T-cell (primary cell): ENCODE measurements at places on chromosomes 4 and X. TPM values are rescaled to one million over a fixed set of nuclear protein-coding genes. Genes with fewer than 3 reads are reported as not detected.

DNA sequence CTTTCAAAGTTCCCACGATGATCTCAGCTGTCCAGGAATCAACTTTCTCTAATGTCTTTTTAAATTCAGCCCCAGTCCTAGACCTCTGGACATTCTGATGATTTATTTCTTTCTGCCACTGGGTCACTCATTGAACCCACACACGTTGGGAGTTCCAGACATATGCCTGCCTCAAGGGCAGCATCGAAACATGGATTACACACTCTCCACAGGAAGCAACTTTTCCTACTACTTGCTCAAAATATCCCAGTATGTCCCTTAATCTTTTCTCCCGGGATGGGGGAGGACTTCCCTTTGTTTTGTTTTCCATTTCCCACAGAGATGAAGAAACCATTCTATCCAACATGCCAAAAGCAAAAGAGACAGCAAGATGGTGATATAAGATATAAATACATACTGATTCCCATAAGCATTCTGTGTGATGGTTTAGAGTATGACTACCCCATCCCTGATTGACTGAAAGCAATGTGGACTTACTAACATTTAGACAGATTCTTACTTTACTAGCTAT lies 79.8 kb upstream of the PPARGC1A start:
- DNase-seq: no peak

GRCh38 chr4:174340714-174341113 lies 57.0 kb downstream of the CEP44 start:
- DNase-seq: no peak

The GAGE12J gene
- total RNA-seq: not detected

DNA sequence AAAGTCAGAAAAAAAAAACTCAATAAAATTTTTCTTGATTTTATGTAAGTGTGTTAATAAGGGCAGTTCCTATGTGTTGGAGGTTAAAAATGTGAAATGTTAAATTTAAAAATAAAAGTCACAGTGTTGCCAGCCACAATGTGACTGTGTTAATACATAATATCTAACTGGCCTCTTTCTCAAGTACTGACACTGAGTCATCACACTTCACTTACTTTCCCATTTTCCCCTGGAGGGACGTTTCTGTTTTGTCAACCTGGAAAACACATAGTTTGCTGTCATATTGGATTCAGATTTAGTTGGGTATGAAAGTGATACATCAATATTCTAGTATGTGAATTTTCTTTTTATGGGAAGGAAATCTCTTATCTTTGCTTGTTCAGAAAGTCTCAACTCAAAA lies 46.4 kb downstream of the ARHGEF38 start:
- no peak for DNase-seq

- no peak for DNase-seq
Observed at GRCh38 chr4:20391198-20391597, 139.5 kb downstream of the SLIT2 start.

The MAGEE1 gene
- 10.2 TPM for total RNA-seq

DNA sequence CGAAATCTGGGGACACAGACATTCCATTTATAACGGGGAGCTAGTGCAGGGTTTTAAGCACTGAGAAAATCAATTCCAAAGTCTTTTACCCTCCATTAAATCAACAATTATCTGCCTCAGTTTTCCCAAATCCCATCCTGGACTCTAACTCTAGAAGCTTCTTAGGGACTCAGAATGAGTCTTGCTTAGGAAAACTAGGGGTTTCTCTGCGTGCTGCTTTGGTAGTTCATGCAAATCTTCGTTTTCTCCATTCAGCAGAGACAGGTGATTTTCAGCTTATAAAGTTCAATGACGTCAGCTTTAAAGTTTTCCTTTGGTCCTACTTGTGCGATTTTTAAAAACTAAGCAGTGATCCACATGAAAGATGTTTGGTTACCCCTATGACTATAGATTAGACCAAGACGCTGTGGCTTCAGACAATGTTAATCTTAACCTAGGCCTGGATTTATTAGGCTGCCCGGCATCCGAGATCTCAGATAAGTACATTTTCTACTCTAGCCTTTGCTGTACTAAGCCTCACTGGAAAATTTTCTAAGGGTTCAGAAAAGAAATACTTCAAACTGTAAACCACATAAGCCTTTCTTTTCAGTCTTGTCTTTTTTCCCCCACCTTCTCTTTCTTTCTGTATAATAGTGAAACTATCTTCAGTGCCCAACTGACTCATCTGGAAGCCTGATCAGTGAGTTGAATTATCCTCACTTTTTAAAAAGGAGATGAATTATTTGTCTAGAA lies 121.4 kb upstream of the GATB start:
- no peak for DNase-seq

The TLR2 gene
- total RNA-seq: 1.4 TPM

DNA sequence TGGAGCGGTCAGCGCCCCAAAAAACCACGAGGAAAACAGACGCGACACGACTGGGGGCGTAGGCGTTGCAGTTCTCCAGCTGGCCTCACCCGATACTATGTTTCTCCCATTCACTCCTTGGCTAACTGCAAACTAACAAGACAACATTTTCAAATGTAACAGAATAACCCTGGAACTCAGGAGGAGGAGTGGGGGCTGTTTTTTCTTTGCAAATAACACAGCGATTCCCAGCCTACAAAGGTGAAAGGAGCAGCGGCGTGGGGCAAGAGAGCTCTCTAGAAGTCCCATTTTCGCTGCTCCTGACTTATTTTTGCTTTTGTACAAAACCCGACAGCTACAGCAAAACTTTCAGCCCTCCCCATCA lies 1.6 kb downstream of the SOX3 start:
- no peak for DNase-seq

The GAGE13 gene
- not detected for total RNA-seq

DNA sequence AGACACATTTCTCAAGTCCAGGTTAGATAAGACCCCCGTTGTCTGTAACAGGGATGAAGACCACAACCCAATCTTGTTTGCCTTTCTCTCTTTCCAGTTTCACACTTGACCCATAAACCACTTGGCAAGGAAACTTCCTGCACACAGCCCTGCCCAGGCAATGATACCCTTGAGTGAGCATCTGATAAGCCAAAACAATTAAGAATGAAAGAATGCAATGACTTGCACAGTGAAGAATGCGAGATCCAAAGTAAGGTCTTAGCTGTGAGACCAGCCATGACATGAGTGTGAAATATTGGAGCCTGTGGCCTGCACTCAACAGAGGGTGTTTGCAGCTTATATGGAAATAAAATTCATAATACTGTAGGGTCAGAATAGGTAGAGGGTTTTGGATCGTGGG lies 37.9 kb upstream of the MXRA5 start:
- DNase-seq: no peak

The TREX2 gene
- 6.1 TPM for total RNA-seq

The UGT2A1 gene
- not detected for total RNA-seq

DNA sequence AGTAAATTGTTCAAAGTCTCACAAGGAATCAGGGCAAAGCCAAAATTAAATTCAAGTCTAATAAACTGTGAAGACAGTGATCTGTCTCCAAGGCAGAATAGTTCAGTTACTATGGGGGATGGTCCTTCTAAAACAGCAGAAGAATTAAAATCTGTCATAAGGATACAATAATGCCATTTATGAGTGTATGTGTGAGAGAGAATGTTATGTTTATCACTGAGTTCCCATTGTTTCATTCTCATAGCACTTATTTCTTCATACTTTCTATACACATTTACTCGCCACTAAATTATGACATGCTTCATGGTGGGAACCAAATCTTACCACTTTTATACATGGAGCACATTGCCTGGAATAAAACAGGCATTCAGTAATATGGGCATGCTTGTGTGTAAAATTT lies 102.5 kb downstream of the AMMECR1 start:
- DNase-seq: no peak

The PIM2 gene
- 325 TPM for total RNA-seq

DNA sequence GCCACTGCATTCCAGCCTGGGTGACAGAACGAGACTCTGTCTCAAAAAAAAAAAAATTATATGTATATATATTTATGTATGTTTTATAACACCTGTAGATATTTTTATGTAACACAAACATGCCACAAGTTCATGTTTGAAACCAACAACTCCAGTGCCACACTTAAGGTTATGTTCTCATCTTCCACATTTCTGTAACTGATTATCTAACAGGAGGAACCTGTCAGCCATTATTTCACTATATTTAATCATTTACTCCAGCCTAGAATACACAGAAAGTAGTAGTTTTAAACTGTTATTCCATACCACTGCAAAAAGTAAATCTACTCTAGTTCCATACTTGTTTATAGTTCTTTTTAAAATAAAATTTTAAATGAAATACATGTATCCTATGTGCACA lies 32.3 kb downstream of the MCUB start:
- no peak for DNase-seq
